Neural crest cell (in vitro differentiated cells): ENCODE measurements at places on chromosomes 4 and X.
A peak's percentile ranks its signal among the peaks of the same experiment; 100 is the strongest.

- no peak for DNase-seq
These were observed 271.3 kb upstream of the HAND2 start for GRCh38 chr4:173801361-173801760.

DNA sequence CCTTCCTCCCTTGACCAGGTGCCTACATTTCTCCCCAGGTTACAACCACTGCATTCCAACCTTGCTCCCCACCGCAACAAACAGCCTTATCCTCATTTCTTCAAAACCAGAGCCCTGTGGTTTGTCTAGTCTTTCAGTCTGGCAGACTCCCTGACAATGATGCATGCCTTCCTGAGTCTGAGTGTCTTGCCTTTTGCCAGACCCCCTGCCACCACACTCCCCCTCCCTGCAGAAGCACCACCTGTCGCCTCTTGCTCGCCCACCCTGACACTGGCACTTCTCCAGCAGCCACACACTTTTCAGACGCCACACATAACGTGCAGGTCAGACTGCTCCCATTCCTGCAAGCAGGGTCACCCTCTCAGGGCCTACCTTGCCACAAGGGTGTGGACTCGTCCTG is 349.2 kb upstream of the NOCT start:
- no peak for DNase-seq

DNA sequence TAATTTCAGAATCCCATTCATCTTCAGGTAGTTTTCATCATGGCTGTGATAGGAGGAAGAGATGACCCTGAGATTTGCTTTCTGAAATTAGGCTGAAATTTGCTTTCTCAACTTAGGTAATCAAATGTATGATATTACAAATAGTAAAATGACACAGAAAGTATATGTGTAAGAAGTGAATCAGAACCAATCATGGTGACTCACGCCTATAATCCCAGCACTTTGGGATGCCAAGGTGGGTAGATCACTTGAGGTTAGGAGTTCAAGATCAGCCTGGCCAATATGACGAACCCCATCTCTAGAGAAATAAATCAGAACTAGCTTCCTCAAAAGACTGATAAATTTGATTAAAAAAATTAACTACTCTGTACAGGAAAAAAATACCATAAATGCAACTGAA is 555.4 kb downstream of the STPG2 start:
- DNase-seq = no peak

- no peak for DNase-seq
These were observed 45.9 kb upstream of the F9 start for GRCh38 chrX:139484591-139484990.

DNA sequence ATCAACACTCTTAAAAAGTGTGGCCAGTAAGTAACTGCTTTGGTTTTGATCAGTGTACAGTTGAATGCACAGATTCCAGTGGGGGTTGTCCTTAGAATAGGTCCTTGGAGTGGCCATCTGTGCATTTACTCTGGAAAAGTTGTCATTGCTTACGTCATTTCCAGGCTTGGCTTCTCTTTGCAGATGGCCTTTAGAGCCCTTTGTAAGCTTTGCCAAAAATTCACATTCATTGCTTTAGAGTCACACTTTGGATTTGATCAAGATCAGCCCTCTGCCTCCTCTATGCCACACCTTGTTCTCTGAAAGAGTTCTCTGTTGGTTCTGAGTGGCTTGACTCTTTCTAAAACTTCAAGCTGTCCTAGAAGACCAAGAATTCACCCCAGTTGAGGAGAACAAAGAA is 83.9 kb downstream of the MAMLD1 start:
- DNase-seq = no peak

GRCh38 chr4:118139241-118139640 is 105.0 kb downstream of the NDST3 start:
- DNase-seq = no peak

GRCh38 chr4:163486321-163486720 is 8.2 kb upstream of the TMA16 start:
- no peak for DNase-seq

DNA sequence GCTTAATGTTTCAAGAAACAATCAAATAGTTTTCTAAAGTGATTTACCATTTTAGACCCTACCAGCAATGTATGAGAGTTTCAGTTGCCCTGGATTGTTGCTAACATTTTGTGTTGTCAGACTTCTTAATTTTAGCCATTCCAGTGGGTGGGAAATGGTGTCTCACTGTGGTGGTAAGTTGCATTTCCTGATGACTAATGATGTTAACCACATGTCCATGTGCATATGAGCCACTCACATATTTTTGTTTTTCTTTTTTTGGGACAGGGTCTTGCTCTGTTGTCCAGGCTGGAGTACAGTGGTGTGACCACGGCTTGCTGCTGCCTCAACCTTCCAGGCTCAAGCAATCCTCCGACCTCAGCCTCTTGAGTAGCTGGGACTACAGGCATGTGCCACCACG is 48.3 kb downstream of the MED28 start:
- no peak for DNase-seq

DNA sequence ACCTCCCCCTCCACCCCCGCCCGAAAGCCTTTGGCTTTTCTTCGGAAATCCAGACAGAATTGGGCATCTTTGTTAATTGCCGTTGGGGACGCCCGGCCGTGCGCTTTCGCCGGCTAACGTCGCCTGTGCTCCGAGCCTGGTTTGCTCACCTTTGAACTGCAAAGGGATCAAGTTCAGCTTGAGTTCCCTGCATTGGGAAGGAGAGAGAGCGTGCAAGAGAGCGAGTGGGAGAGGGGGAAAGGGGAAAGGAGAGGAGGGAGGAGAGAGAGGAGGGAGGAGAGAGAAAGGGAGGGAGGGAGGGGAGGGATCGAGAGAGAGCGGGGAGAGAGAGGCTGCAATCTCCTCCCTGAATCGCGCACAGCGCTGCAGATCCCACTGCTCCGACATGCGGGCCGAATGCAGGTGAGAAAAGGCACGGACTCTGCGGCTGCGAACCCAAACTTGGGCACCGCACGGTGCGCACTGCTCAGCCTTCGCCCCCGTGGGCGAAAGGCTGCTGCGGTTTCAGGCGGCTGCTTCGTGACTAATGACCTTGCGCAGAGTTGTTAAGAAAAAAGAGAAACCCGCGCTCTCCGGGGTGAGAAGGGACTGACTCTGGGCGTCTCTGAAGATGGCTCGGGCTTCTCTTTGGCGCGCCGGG is at the start of gene PCDH7:
TSS of gene PCDH7 (plus strand) at position 349 of the 640 bp plus-strand sequence. CDS start 1,054 bp downstream, outside the sequence.
- peak; percentile 28 for DNase-seq

GRCh38 chrX:123138473-123138872 is 45.6 kb upstream of the GRIA3 start:
- no peak for DNase-seq

DNA sequence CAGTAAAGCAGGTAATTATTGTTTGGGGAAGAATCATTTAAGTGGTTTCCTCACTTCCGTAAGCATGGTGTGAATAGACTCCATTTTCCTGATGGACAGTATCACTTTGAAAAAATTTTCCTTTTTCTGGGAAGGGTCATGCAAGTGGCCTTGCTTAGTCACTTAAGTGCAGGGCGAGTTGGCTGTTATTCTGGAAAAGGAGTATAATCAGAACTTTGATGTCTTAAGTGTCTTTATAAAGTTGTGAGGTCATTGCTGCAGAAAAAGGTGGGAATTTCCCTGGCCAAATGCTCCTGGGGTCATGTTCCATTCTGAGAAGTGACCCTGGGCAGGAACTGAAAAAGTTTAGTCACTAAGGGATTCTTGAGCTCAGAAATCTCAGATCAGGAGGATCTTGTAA is 146.1 kb upstream of the OTUD4 start:
- no peak for DNase-seq

GRCh38 chr4:116636917-116637316 is 448.5 kb downstream of the TRAM1L1 start:
- DNase-seq = no peak

GRCh38 chrX:118847676-118848075 is 24.1 kb downstream of the ZCCHC12 start:
- DNase-seq = no peak

DNA sequence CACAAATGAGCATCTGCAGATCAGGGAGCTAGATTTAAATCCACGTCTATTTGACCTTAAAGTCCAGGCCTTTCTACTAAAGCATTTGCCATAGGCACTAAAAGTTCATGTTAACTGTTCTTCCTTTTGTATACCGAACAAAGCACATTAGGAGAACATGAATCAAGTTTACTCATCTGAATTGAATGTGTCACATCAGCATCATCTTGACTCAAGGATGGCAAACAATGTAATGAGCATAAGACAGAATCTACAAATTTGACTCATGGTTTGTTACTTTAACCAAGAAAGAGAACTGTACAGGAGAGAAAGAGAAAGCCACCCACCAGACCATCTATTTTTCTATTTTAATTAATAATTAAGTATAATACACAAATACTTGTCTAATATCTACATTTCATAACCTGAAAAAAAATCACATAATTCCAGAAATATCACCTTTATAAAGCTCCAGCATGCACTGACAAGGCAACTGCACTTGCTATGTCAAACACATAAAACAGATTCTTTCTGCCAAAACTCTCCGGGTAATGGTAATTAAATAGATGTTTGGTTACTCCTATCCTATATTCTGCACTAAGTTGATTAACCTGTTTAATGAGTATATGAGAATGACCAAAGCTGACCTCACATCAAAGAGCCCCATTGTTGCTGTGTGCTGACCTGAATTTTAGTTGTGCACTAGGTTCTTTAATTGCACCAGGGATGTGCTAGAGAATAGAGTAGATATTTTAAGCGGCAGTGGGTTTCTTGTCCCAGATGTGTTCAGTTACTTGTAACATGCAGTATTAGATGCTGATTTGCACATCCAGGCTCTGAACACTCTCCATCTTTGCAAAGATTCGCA is 42.5 kb upstream of the LEF1 start:
- DNase-seq = no peak

DNA sequence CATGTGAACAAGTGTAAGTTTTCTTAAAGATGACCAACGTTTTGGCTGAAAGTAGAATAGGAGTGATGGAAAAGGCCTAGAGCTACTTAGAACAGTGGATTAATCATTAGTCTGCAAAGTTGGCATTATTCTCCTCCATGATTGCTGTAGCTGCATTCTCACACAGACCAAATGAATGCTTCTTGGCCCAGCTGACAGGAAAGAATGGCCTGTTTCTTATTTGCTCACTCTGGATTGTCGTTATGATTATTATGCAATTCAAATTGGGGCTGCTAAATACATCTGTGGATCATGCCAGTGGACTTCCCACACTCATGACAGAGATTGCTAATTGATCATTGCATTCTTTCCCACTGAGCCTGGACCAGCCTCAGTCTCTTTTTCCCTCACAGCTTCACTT is 285.0 kb downstream of the STIM2 start:
- DNase-seq = no peak

DNA sequence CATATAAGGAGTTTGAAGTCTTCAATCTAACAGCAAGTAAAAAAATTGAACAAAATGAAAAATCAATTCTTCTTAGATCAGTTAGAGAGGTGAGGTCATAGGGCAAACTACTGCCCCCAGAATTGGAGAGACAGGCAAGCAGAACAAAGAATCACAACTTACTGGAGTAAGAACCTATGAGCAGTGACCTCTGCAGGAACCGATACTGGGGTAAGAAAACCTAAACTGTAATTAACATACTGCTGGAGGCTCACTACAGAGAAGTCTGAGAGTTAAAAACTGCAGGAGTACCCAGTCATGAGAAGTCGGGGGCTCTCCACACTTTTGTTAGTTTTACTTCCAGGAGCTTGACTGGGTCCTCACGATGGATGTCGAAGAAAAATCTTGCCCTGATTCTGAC is 16.0 kb downstream of the CLDN22 start:
- DNase-seq = no peak

- no peak for DNase-seq
These were observed 98.0 kb downstream of the NAA11 start for GRCh38 chr4:79227860-79228259.

- no peak for DNase-seq
These were observed 34.1 kb downstream of the ART3 start for GRCh38 chr4:76108467-76109181.

GRCh38 chr4:94714365-94715160 is 43.2 kb upstream of the BMPR1B start:
- no peak for DNase-seq

GRCh38 chrX:6019076-6019475 is 209.6 kb downstream of the NLGN4X start:
- no peak for DNase-seq

GRCh38 chr4:104868533-104868932 is 278.1 kb upstream of the TET2 start:
- no peak for DNase-seq
